Amygdala (tissue), 56 donors: ENCODE measurements at places on chromosomes 6 and 20.

- no peak for DNase-seq
Observed at GRCh38 chr20:46229478-46230105, 78.7 kb downstream of the CDH22 start.

DNA sequence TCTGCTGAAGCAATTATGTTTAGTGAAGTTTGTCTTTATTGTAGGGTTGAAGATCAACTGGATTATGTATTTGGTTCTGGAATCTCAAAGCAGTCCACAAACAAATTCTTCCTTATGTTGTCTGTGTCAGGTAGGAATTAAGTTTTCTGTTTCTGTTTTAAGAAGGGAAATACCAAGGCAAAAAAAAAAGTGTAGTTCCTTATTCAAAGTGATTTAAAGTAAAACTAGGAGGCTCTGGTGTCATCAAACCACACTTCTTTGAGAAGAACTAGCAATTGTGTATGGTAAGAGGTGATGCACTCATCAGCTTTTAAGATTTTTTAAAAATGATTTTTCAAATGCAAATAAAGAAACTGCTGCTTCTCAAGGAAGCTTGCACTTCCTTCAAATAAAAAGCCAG is 1.9 kb downstream of the FAM135A start:
- DNase-seq: no peak

DNA sequence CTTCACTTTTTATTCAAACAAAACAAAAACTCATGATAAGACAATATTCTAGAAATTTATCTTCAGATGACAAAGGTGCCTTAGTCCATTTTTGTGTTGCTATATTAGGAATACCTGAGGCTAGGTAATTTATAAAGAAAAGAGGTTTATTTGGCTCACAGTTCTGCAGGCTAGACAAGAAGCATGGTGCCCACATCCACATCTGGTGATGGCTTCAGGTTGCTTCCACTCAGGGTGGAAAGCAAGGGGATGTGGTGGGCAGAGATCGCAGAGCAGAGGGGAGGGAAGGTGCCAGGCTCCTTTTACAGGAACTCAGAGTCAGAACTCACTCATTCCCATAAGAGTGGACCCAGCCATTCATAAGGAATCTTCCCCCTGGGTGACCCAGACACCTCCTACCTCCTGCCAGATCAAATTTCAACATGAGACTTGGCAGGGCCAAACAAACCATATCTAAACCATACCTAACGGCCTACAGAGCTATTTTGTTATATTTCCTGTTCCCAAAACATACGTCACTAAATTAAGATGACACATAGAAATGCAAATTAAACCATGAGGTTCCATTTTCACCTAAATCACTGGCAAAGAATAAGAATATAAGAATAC is 26.4 kb downstream of the ABHD12 start:
- no peak for DNase-seq

GRCh38 chr6:25583099-25583498 is 68.9 kb upstream of the SCGN start:
- no peak for DNase-seq

GRCh38 chr6:160190973-160191372 is 67.6 kb downstream of the SLC22A2 start:
- no peak for DNase-seq

GRCh38 chr6:5529733-5530132 is 268.4 kb downstream of the FARS2 start:
- DNase-seq: no peak

GRCh38 chr6:134245706-134246105 is 72.2 kb downstream of the SGK1 start:
- DNase-seq: no peak

GRCh38 chr6:106225581-106225980 is 100.0 kb downstream of the ATG5 start:
- DNase-seq: no peak

- no peak for DNase-seq
Observed at GRCh38 chr6:102438171-102438570, 1044.7 kb downstream of the GRIK2 start.

- DNase-seq: no peak
Observed at GRCh38 chr6:75327807-75328206, 43.2 kb upstream of the TMEM30A start.

GRCh38 chr6:97114645-97115044 is 168.4 kb downstream of the MMS22L start:
- DNase-seq: no peak

- DNase-seq: no peak
Observed at GRCh38 chr6:10587656-10588406, 66.7 kb downstream of the GCNT2 start.

DNA sequence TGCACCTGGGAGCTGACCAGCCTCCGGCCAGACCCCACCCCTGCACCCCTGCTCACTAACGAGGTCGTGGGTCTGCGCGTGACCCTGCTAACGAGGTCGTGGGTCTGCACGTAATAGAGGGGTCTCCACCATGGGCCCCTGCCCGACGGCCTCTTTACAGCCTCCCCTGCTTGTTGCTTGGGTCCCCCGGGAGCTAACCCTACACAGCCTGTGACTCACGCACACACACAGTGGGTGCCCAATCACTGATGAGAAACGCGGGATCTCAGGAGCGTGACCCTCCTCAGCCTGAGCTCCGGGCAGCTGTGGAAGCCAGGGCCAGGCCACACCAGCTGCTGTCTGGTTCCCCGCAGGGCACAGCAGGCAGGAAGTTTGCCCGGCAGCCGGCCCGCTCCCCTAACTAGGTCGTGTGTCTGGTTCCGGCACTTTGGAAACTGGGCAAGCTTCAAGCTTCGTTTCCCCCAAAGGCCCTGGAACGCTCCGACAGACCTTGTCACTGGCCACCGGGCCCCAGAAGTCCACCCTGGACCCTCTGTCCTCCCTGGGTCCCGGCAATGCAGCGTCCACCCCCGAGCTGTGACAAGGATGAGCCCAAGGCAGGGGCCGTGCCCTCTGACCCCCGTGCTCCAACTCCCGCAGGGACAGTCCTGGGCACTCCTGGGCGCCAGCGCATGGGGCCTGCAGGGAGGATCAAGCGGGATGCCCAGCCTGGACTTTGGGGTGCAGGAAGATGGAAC is 767 bp downstream of the PTK6 start:
- no peak for DNase-seq

GRCh38 chr20:4060856-4061695 is 45.7 kb upstream of the RNF24 start:
- DNase-seq: no peak

GRCh38 chr6:170271771-170272314 is 19.0 kb downstream of the DLL1 start:
- no peak for DNase-seq

DNA sequence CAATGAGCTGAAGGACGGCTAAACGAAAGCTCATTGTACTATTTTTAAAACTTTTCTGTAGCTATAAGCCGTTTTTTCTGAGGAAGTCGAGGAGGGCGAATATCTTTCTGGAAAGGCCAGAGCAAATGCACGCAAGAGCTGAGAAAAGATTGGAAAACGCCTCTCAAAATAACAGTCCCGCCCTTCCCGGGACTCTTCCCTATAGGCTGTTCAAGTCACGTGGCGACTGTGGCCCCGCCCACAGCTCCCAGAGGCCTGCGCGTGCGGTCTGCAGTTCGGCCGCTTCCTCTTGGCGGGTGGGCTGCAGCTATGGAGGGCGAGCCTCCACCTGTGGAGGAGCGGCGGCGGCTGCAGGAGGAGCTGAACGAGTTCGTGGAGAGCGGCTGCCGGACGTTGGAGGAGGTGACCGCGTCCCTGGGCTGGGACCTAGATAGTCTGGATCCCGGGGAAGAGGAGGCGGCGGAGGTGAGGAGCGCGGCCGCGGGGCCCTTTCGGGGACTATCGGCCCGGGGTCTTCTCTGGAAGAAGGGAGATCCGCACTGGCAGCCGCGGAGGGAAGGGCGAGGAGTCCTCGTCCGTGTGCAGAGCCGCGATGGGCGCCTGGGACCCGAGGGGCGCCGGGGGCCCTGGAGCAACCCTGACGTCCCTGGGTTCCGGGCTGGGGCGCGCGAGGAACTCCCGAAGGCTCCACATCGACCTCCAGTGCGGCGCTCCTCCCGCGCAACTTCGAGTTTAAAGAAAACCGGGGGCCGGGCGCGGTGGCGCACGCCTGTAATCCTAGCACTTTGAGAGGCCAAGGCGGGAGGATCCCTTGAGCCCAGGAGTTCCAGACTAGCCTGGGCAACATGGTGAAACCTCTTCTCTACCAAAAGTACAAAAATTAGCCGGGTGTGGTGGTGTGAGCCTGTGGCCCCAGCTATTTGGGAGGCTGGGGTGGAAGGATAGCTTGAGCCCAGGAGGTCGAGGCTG is at the start of gene SNRNP48:
Gene SNRNP48, plus strand, starts transcription at position 250 of the 969 bp plus-strand sequence. Its CDS starts 60 bp downstream, at position 310.
- peak; percentile 78 for DNase-seq

GRCh38 chr6:127459231-127459641 is at the start of gene KIAA0408:
Gene KIAA0408 (minus strand): TSS chr6:127459389. CDS start chr6:127453981, 5,408 bp downstream.
- DNase-seq: no peak

GRCh38 chr6:67642582-67642981 is 992.5 kb upstream of the ADGRB3 start:
- DNase-seq: no peak

GRCh38 chr6:122154912-122155575 is 244.4 kb upstream of the HSF2 start:
- DNase-seq: no peak

DNA sequence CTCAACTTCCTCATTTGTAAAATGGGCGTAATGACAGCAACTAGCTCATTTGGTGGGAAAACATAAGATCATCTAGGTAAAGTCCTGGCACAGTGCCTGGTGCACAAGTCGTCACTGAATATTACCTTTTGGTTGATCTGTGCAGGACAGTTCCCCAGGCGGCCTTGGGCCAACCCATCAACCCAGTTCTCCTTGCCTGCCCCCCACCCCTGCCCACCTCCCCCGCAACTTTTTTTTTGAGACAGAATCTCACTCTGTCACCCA is 99.2 kb downstream of the JPH2 start:
- no peak for DNase-seq

GRCh38 chr6:127554435-127555006 is 22.5 kb upstream of the C6orf58 start:
- peak; percentile 3 for DNase-seq

- DNase-seq: peak; percentile 50
Observed at GRCh38 chr20:58870293-58871014, 17.9 kb downstream of the GNAS start.

DNA sequence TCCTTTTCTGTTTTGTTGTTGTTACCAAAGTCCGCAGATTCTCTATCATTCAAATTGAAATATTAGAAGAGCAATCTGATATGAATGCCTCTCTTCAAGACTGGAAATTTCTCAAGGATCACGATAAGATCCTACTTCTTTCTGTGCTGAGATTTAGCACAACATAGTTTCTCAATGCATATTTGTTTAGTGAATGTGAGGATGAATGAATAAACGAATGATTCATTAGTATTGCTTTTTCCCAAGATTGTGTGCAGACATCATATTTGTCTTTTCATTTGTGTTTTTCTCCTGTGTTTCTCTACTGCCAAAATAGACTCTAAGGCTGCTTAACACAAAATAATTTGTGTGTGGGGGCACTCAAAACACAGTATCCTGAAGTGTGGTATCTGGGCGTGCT is 862.7 kb upstream of the MAP3K7 start:
- no peak for DNase-seq

- DNase-seq: no peak
Observed at GRCh38 chr20:41224281-41224680, 86.9 kb downstream of the PLCG1 start.

GRCh38 chr20:50727792-50728485 is 3.4 kb upstream of the PARD6B start:
- no peak for DNase-seq

DNA sequence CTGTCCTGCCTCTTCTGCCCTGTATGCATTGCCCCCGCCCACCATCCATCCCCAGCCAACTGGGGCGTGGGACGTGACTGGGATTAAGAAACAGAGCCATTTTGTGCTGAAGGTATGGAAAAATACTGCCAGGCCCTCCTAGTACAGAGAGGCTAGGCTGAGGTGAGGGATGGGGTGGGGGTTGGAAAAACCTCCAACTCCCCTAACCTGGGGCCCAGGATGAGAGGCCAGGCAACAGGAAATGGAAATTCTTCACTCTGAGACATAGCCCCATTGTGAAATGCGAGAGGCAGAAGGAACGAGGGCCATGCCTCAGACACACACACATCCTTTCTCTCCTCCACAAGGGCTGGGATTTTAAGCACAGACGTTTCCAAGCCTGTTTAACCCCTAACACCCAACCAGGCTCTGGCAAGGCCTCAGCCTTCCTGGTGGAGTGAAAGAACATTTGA is 19.9 kb downstream of the KCNK5 start:
- no peak for DNase-seq

- DNase-seq: no peak
Observed at GRCh38 chr6:35489066-35489465, 7.8 kb downstream of the TEAD3 start.

- no peak for DNase-seq
Observed at GRCh38 chr6:148649454-148649963, 97.3 kb upstream of the UST start.

DNA sequence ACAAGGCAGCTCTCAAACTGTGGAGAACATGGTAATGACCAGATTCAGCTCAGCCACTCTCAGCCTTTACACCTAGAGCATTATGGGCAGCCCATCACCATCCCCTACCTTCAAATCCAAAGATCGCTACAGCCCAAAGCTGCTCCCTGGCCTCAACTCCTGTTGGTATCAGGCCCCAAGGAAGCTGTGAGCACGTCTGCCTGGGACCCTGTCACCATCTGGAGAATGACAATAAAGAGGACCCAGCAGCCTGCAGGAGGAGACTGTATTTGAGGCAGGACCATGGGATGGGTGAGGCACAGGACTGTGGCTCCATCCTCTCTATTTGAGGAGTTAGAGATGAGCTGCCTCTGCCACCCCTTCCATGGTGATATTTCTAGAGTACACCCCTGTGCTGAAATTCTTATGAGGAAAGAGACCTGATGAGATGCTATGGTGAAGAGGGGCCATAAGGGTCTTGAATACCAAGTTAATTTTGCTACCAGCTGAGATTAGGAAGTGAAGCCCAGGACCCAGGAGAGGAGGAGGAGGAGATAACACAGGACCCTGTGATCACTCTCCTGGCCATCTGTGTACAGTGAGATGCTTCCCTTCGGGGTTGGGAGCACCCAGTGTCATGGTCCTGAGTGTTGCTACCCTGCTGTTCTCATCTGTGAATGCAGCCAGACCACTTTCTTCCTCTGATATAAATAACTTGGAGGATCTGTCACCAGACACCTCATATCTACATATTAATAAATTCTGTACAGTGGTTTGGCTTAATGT is 19.6 kb upstream of the MICB start:
- DNase-seq: no peak

- DNase-seq: no peak
Observed at GRCh38 chr20:58908221-58908620, 55.7 kb downstream of the GNAS start.

GRCh38 chr20:38591474-38592410 is 9.9 kb upstream of the ARHGAP40 start:
- no peak for DNase-seq

GRCh38 chr6:113185299-113185698 is 671.8 kb upstream of the MARCKS start:
- DNase-seq: no peak

GRCh38 chr6:134512981-134513391 is 195.1 kb upstream of the SGK1 start:
- DNase-seq: peak; percentile 43

- peak; percentile 90 for DNase-seq
Observed at GRCh38 chr6:167683028-167683862, 143.5 kb upstream of the AFDN start.

GRCh38 chr20:6007094-6007528 is 46.7 kb downstream of the LRRN4 start:
- DNase-seq: no peak

GRCh38 chr6:107401573-107401972 is 57.8 kb downstream of the PDSS2 start:
- no peak for DNase-seq
